ENCODE measurements at places on chromosomes 11 and 22.

DNA sequence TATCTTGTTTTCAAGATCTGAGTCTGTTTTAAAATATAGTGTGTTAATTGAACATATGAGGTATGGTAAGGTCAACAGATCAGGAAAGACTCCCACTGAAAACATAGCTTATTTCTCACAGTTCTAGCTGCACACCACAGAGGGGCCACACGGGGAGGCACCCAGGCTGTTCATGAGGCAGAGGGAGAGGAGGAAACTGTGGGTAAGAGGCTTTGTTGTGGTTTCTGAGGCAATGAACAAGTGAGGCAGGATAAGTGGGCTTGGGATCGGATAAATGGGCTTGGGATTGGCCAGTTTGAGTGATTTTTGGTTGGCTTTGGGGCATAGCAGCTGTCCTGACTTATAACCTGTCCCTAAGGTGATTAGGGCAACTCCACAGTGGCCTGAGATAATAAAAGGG lies 242.1 kb downstream of the LUZP2 start:
- no peak for DNase-seq

- no peak for DNase-seq
Measured at GRCh38 chr11:117471776-117472175, 144.1 kb downstream of the CEP164 start.

DNA sequence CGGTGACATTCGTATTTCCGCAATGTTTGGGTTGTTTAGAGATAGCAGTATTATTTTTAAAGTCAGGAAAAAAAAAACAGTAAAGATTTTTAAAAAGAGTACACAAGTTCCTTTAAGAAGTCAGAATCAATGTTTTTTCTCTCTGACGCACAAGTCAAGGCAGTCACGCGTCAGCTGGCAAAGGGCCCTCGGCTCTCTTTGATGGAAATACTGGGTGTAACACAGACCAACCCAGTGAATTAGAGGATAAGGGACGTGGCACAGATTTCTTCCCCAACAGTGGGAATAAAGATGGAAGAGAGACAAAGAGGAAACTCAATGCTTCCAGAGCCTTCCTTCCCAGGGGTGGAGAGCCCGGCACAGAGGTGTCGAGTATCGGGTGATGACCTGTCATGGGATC lies 13.4 kb downstream of the ASCC2 start:
- no peak for DNase-seq

DNA sequence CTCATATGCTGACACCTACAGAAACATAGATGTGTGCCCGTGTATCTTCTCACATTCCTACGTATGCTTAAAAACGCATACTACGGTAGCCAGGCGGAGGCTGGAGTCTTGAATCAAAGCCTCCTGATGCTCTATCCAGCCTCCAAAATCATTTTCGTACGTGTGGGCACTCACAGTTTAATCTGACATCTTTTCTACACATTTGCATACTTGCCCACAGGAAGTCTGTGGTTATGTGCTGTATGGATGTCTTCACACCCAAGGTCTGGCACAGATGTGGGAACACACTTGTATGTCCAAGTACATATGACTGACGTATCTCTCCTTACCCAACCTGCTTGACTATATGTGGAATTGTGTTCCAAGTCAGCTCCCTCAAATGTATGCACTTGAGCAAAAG lies 561.8 kb upstream of the CADM1 start:
- DNase-seq: no peak

- DNase-seq: no peak
Measured at GRCh38 chr11:57379732-57380131, 1.2 kb downstream of the PRG3 start.

DNA sequence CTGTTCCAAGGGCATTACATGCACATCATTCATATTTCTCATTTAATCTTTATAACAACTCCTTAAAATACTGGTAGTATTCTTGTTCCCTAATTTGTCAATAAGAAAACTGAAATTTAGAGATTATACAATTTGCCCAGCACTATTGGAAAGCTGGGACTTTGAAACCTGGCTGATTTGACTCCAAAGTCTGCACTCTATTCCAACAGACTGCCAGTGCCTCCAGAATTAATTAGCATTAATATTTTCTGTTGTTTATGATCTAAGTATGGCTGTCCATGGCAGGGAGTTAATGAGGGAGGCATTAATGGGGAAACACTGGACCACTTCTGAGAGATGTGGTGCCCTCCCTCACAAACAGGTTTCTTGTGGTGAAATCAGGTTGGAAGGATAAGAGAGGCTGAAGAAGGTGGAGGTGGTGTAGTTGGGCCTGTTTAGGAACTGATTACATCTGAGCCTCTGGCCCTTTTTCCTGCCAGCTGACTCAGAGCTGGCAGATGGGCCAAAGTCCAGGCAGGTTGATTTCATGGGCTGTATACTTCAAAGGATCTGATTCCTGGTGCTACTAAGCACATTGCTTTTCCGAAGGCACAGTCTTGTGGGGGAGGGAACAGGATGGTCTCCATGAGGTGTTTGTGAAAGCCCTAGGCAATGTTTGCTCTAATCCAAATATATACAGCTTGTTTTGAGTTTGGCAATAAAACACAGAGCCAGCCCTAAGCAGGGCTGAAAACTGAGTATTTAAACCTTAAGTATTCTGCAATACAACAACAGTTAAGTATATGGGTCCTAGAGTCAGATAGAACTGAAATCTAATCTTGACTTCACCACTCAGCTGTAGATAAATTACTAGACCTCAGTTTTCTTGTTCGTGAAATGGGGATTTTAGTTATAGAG lies 21.0 kb upstream of the RAB30 start:
- peak; percentile 51 for DNase-seq

DNA sequence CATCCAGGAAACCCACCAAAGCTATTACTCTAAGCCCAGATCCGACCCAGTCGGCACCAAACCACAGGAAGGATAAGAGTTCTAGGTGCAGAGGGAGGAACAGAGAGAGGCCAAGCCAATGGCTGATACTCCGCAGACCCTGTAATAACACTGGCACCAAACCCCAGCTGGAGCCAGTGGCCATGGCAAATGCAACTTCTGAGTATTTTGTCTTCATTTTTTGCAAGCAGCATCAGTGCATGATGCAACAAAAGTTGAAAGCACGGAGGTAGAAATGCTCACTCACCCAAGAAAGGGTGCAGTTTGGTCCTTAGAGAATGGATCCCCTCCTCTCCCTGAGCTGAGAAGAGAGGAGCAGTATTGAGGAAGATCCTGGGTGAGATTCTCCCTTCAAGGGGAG lies 2.8 kb downstream of the TMEM121B start:
- no peak for DNase-seq

- no peak for DNase-seq
Measured at GRCh38 chr11:62398011-62398994, 20.5 kb upstream of the SCGB1A1 start.

- no peak for DNase-seq
Measured at GRCh38 chr22:36731916-36732315, 28.4 kb upstream of the CACNG2 start.

GRCh38 chr11:2526808-2527381 lies 82.1 kb downstream of the KCNQ1 start:
- no peak for DNase-seq

DNA sequence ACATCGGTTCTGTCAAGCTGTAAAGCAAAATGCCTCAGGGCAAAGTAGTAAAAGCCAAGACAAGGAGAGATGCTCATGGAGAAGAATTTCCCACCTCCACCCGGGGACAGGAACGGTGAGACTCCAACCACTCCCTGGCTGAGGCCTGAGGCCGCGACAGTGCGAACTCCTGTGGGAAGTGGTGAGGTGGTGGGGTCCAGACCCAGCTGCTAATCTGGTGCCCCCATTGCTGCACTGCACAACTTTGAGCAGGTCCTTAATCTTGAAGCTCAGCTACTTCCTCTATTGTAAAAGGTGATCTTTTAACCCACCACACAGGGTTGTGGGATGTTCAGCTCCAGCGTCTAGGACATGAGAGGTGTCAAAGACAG lies 83.9 kb downstream of the ZC3H12C start:
- DNase-seq: no peak
